Stimulated activated CD4-positive, alpha-beta T cell treated with anti-CD3 and anti-CD28 coated beads, Interleukin-1b, Interleukin-23, amount 100 ng/mL, for 1 hour (primary cell): ENCODE measurements at places on chromosomes 11 and 22.

DNA sequence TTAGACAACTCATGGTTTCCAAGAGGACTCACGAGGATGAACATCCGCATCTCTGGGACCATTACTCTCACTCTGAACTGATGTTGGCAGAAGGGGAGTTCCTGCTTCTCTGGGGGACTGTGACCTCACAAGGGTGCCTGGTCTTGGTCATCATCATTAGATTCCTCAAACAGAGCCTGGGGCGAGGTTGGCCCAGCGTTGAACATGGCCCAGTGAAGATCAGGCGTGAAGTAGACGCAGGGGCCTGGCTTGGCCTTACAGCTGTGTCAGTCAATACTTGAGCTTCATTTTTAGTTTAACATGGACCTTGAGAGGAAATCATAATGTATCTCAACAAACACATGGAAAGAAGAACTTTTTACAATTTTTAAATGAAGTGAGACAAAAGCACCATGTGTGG lies 617.1 kb downstream of the BRD1 start:
- no peak for DNase-seq

- no peak for DNase-seq
These were observed 1.3 kb downstream of the GNG3 start for GRCh38 chr11:62708793-62709192.

DNA sequence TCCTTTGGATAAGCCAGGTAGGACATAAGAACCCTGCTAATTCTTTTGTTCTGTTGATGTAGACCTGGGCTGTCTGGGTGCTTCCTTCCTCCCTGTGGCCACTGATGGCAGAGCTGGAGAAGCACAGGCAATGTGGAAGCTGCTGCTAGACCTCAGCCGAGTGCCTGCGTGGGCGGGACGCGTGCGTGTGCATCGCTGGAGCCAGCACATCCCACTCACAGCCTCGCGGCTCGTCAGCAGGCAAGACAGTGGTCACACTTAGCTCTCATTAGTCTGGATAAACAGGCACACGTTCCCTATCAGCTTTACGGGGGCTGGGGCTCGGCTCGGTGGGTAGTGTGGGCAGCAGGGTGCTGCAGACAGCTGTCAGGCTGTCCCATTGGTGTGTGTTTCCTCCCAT lies 155.7 kb downstream of the GRIK4 start:
- DNase-seq, result no peak

- no peak for DNase-seq
These were observed 79.5 kb downstream of the UBASH3B start for GRCh38 chr11:122734848-122735496.

DNA sequence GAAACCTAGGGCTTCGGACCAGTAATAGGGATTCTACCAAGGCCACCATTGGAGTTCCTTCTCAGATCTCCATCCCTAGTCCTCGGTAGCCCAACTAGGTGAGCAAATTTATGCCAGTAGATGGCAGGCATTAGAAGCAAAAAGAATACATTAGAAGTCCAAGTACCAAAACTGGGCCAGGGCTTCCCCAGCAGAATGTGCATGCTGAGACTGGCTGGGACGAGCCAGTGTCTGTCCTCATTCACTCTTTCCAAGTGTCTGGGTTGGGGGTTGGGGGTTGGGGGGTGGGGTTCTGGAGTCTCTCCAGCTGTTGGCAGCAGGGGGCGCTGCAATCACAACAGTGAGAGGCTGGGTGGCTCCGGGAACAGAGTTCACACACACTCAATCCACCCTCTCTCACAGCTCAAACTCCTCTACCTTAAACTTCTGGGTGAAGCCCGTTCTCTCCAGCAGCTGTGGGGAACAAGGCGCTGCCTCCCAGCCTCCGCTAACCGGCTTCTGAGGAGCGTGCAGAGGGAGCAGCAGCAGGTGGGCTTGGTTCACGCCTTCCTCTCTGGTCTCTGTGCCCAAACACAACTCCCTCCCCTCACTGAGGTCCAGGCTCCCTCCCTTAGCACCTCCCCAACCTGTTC lies 57.5 kb downstream of the BTG4 start:
- peak; percentile 24 for DNase-seq

DNA sequence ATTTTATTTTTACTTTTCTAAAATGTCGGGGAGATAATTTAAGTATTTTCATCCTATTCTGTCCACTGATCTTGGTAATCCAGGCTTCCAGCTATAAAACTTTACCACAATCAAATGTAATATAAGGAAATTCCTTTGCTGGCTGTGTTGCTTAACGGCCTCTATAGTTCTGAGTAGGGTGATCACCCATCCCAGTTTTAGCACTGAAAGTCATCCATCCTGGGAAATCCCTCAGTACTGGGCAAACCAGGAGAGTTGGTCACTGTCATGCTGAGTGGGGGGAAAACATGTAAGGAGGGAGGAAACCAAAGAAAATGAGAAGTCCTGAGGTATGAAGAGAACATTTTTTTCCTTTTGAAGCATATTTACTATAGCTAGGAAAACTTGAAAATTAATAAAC lies 12.8 kb upstream of the BACE1-AS start:
- DNase-seq, result no peak

GRCh38 chr11:61477126-61477525 lies 31.4 kb upstream of the LRRC10B start:
- no peak for DNase-seq

GRCh38 chr11:74504100-74504691 lies 10.7 kb upstream of the LIPT2 start:
- DNase-seq, result no peak

DNA sequence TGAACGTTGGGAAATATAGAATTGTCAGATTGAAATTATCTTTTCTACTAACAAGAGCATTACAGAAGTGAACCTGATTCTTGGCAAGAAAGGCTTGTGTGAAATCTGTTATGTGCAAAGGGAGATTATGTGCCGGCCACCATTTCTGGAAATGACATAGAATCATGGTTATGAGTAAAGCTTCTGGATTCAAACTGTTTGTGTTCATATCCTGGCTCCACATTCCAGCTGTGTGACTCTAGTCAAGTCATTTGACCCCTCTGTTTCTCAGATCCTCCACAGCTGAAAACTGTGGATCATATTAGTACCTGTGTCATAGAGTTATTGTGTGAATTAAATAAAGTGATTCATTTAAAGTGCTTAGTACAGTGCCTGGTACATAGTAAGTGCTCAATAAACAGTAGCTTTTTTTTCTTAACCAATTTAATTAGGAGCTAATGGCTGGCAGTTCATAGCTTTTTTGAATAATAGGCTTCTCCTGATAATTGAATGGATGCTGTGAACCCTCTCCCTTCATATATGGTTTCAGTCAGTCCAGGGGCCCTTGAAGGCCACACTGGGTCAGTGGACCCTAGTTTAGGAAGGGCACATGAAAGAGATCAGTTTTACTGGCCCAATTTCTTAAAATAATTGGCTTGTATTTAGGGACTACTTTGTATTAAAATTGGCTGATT lies 34.6 kb downstream of the EHF start:
- no peak for DNase-seq

DNA sequence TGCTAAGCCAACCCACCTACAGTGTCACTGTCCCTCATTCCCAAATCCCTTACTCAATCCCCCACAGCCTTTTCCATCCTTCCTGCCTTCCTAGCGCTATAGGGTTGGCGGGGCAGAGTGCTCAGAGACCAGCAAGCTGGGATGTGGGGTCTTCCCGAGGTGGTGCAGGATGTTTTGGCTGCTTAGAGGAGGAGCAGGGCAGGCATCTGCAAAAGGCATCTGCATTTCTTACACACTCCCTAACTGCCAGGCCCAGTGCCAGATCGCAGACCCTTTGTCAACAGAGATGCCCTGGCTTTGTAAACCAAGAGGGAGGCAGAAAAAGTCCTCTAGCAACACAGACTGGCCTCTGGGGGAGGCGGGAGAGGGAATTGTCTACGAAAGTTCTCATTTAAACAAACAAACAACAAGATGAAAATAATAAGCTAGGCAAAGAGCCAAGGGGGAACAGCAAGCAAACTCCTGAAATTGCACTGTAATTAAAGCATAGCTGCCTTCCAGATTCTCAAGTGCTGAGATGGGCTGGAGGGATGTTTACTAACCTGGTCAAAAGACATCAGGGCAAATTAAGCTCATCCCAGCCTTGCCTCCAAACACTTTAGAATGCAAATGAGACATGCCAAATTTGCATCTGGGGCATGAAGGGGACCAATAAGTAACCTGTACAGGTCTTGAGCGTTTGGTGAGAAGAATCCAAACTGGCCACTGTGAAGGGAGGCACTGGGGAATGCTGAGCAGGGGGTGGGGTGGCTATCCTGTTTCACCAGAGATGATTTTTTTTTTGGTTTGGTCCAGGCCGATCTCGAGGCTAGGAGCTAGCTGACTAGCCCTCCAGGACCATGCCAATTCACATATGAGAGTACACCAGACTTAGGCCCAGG lies 38.1 kb upstream of the ADA2 start:
- no peak for DNase-seq

- DNase-seq, result no peak
These were observed 24.2 kb downstream of the A4GALT start for GRCh38 chr22:42696331-42696967.

DNA sequence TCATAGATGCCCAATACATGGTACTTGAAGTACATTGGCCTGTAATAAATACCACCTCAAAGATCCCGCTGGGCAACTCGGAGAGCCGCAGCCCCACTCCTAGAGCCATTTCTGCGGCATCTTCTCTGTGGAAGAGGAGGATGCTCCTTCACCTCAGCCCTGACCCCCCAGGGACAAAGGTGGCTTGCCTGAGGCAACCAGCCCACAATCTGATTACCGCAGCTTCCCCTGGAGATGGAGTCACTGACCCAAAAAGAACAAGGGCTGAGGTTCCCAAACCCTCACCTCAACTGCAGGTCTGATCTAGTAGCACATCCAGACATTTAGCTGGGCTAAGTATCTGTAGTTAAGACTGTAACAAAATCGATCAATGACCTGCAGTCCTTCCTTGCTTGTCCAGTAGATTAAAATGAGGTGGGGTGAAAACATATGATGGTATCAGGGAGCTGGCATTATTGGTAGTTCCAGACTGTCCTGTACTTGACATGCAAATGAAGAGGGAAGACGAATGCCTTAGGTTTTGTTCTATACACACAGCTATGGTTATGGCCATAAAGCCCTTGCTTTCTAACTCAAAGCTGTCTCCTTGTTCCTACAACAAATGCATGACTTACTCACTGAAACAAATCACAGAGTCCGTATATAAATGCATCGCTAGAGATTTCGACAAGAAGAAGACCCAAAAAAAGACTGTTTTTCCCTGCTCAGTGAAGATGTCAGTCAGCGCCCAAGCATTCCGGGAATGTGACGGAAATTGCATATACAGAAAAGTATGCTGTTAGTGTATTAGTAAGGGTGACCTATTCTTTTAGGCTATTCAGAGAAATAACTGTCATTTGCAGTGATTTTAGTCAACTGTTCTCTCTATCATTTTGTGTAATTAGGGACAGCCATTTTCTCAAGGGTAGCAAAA lies 33.7 kb downstream of the C11orf71 start:
- no peak for DNase-seq

- no peak for DNase-seq
These were observed 12.8 kb downstream of the TSKU start for GRCh38 chr11:76795936-76796441.

GRCh38 chr11:390175-390574 lies 3.8 kb upstream of the PKP3 start:
- no peak for DNase-seq

DNA sequence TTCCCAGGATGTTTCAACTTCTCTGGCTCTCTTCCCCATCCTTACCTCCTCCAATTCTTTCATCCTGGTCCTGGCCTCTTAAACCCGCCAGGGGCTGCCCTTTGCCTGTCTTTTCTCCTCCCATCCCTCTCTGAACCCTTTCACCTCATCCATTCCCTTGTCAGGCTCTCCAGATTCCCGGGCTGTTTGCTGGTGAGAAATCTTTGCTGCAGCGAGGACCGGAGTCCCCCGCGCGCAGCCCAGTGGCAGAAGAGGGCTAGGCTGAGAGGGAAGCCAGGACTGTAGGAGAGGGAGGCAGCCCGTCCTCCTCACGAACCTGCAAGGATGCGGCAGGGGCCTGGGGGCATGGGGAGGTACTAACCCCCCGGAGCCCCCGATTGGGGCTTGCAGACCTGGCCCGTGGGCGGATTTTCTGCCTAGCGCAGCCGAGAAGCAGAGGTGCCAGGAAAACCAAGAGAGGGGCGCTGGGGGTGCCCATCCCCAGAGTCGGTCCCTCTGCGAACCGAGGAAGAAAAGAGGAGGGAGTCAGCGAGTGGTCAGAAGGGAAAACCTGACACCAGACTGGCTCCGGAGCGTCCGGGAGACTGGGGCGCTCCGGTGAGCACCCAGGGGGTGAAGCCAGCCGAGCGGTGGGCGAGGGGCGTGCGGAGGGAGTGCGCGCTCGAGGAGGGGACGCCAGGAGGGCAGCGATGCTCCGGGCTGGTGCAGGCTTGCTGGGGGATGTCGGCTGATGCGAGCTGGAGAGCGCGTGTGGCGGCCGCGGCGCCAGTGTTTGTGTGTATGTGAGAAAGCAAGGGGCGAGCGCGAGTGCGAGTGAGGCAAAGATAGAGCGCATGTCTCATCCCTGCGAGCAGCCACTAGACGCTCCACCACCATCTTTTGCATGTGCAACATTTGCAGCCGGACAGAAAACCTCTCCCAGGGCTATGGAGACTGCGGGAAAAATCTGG lies at the start of gene GRIA4:
GRIA4 (plus strand) TSS at position 242 of the 950 bp plus-strand sequence. CDS start 925 bp downstream, outside the sequence.
- no peak for DNase-seq

GRCh38 chr11:28581286-28582242 lies 473.4 kb downstream of the METTL15 start:
- DNase-seq, result no peak

DNA sequence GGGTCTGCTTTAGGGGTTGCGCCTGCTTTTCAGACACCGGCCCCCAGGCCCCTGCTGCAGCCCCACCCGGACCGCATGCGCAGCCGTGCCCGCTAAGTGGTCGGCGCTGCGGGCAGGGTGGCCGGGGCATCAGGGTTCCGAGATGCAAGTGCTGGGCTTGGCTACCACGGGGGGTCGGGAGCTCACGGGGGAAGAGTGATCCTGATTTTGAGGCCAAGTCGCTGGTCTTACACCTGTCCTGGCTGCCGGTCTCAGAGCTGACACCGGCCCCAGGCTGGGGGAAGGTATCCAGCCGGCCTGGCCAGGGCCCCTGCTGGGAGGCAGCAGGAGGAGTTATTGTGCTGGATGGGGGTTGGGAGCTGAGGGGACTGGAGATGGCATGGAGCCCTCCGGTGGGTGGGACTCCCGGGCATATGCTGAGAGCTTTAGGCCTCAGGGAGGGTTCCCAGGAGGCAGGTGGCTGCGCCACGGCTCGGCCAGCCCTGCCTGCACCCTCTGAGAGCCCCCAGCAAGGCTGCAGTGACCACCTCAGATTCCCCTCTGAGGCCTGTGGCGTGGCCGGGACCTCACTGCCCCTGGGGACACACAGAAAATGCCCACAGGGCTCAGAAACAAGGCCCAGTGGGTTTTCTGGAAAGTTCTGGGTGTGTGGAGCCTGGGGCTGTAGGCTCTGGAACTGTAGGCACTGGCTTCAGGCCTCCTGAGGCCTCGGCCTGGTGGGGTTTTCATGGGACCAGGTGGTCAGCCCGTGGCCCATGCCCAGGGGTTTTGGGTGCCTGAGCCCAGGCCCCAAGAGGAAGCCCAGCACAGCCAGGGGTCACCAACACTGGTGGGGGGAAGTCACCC lies 4.4 kb upstream of the MUC5AC start:
- no peak for DNase-seq

DNA sequence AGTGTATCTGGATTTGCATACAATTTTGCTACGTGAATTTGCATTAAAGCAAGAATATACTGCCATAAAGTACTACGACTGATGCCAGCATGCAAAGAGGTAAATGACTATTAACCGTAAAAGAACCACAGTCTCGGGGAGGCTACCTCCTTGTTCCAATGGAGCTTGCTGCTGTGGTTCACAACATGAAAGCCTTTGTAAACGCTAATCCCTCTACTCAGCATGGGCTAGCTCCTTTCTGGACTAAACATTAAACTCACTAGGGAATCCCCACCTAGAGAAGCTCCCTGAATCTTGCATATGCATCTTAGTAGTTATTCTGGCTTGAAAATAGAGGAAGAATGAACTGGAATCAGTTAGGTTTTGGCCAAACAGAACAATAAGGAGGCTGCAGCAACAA lies 60.5 kb upstream of the ARHGAP32 start:
- DNase-seq, result no peak
